Colonic mucosa (tissue), 4 donors: ENCODE measurements at places on chromosomes 6 and 20. TPM values are rescaled to one million over a fixed set of nuclear protein-coding genes. Genes with fewer than 3 reads are reported as not detected.

The SPAG4 gene
- 5.7 TPM for total RNA-seq

The FAM83B gene
- total RNA-seq = 62.8 TPM

The DDR1 gene
- 261 TPM for total RNA-seq

The OR12D3 gene
- not detected for total RNA-seq

- no peak overlapping the region for H3K27ac ChIP-seq
- no peak for DNase-seq
- no peaks in the 10 kb centered on the region for H3K36me3 ChIP-seq
- H3K4me1 ChIP-seq = peaks cover 19% of the 10 kb centered on the region
These were observed 25.7 kb downstream of the EZR start for GRCh38 chr6:158793432-158793831.

- H3K36me3 ChIP-seq = no peaks in the 10 kb centered on the region
- H3K4me1 ChIP-seq = peaks cover 5% of the 10 kb centered on the region
- DNase-seq = peak; percentile 40
- peak overlapping the region; percentile 96 for H3K27ac ChIP-seq
- no peaks in the 10 kb centered on the region for H3K27me3 ChIP-seq
These were observed 1.2 kb downstream of the TAB2 start for GRCh38 chr6:149318581-149319286.

GRCh38 chr6:3323696-3324261 lies 65.0 kb downstream of the PSMG4 start:
- H3K36me3 ChIP-seq = peaks cover 6% of the 10 kb centered on the region
- H3K4me1 ChIP-seq = no peaks in the 10 kb centered on the region
- no peaks in the 10 kb centered on the region for H3K27me3 ChIP-seq
- H3K27ac ChIP-seq = no peak overlapping the region
- H3K4me3 ChIP-seq = no peak overlapping the region

- H3K36me3 ChIP-seq = no peaks in the 10 kb centered on the region
- H3K4me3 ChIP-seq = no peak overlapping the region
- H3K4me1 ChIP-seq = no peaks in the 10 kb centered on the region
These were observed 70.2 kb downstream of the BLOC1S5 start for GRCh38 chr6:7993952-7994351.

DNA sequence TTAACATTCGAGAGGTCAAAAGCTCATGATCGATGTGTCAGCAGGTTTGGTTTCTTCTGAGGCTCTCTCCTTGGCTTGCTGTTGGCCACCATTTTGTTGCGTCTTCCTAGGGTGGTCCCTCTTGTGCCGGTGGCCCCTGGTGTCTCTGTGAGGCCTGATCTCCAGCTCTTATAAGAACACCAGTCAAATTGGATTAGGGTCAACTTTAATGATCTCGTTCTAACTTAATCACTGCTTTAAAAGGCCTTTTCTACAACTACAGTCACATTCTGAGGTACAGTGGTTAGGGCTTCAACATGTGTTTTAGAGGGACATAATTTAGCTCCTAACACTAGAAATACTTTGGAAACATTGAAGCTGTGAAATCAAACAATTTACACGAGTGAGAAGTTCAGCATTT lies 240.8 kb upstream of the KCNQ5 start:
- H3K27ac ChIP-seq = no peak overlapping the region
- DNase-seq = no peak
- no peaks in the 10 kb centered on the region for H3K4me1 ChIP-seq
- no peaks in the 10 kb centered on the region for H3K36me3 ChIP-seq

DNA sequence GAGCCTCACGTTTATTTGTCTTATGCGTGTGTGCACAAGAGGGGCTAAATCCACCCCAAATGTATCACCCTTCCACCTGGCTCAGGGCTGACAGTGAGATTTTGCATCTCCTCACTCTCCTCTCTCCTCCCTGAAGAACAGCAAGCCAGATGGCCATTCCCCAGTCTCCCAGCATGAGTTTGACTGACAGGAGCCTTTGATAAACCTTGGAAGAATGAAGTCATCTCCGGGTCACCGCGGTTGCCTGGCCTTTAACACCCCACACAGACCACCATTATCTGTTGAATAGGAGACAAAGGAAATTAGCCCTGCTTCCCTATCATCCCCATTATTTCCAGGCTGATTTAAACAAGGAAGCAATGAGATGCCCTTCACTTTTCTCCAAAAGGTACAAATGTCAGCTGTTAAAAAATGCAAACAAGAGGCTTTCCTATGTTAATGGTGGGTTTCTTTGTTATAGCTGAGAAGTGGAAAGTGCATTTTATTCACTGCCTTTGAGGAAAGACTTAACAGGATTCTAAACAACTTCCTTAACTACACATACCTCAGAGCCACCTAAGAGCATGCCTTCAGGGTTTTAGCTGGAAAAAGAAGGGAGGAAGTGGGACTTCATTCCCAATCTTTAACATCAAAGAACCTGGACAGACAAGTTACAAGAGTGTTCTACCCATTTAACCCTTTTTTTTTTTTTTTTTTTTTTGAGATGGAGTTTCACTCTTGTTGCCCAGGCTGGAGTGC lies 524.8 kb upstream of the ID4 start:
- H3K27me3 ChIP-seq = no peaks in the 10 kb centered on the region
- no peak overlapping the region for H3K4me3 ChIP-seq
- H3K4me1 ChIP-seq = no peaks in the 10 kb centered on the region

- no peak overlapping the region for H3K4me3 ChIP-seq
- H3K27me3 ChIP-seq = no peaks in the 10 kb centered on the region
- H3K27ac ChIP-seq = no peak overlapping the region
- peak; percentile 30 for DNase-seq
These were observed 33.8 kb upstream of the RREB1 start for GRCh38 chr6:7073821-7074525.

GRCh38 chr6:6350696-6351095 lies 30.2 kb upstream of the F13A1 start:
- DNase-seq = no peak
- H3K27ac ChIP-seq = no peak overlapping the region
- H3K36me3 ChIP-seq = no peaks in the 10 kb centered on the region
- no peak overlapping the region for H3K4me3 ChIP-seq

DNA sequence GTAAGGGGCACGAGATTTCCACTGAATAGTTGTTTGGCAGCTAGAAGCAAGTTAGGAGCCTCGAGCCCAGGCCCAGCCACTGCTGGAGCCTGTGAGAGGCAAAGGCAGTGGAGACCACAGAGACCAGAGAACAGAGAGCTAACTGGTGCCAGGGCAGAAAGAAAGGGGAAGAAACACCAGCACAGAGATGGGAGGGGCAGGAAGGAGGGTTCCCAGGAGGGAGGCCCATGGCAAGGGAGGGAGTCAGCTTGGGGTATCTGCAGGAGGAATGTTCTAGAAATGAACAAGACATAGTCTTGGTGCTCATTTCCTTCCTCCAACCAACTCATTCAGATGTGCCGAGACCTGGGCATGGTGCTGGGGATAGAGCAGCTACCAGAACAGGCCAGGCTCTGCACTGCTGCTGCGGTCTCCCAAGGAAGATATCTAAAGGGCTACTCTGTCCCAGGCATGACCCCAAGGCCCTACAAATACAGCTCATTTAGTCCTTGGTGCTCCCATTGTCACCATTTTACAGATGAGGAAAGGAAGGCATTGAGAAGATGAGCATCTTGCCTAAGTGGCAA lies 10.7 kb downstream of the ANGPT4 start:
- H3K36me3 ChIP-seq = no peaks in the 10 kb centered on the region
- no peaks in the 10 kb centered on the region for H3K27me3 ChIP-seq
- no peak overlapping the region for H3K4me3 ChIP-seq
- H3K4me1 ChIP-seq = no peaks in the 10 kb centered on the region
- no peak overlapping the region for H3K27ac ChIP-seq
- DNase-seq = no peak
